Stimulated activated CD8-positive, alpha-beta memory T cell treated with anti-CD3 and anti-CD28 coated beads, Interleukin-2, amount 100 ng/mL, for 1 hour (primary cell): ENCODE measurements at places on chromosomes 2 and 18.

- no peak for DNase-seq
These were observed 54.4 kb upstream of the IL1RL1 start for GRCh38 chr2:102256874-102257462.

DNA sequence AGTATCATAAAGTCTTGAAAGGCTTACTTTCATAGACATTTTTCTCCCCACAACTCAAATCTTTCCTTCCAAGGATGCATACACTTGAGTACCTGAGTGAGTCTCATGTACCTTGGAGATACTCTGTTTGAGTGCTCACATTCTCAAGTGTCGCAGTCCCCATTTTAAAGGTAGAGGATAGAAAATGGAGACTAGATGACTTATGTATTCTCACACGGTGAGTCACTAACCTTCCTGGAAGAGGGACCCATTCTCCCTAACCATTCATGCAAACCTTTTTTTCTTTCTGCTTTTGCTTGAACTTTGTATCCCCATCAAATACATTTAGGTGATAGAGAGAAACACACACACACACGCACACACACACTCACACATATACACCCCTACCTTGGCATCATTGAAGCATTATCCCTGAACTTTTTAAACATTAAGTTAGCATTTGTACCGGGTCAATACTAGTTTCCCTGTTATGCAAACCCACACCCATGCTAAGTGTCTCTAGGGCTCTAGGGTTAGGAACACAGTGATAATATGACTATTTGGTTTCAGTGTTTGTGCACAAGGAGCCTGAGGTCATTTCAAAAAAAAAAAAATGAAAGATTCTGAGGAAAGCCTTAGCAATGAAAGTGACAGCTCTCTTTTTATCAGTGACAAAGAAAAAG, 236.2 kb downstream of the IKZF2 start:
- DNase-seq, result no peak

DNA sequence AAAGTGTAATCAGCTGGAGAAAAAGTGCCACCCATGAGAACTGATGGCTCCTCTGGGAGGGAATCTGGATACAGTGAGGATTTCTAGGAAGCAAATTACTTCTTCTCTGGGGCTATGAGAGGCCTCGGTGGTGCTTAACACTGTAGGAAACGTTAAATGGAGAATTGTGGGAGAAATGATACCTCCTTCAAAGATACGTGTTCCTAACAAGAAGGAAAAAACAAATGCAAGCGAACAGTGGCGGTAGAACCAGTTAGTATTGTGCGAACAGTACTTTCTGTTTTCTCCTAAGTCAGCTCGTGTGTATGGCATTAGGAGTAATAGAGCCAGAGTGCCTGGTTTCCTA, 587 bp upstream of the MTIF2 start:
- no peak for DNase-seq

DNA sequence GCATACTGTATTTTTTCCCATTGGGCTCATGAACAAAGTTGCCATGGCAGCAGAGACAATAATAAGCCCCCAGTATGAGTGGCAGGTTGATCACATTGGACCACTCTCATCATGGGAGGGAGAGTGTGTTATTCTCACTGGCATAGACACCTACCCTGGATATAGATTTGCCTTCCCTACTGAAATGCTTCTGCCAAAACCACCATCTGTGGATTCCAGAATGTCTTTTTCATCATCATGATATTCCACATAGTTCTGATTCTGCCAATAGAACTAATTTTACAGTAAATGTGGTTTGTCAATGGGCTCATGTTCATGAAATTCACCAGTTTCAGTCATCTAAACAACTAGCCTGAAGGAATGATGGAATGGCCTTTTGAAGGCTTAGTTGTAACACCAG, 18.4 kb downstream of the TMEM200C start:
- no peak for DNase-seq

DNA sequence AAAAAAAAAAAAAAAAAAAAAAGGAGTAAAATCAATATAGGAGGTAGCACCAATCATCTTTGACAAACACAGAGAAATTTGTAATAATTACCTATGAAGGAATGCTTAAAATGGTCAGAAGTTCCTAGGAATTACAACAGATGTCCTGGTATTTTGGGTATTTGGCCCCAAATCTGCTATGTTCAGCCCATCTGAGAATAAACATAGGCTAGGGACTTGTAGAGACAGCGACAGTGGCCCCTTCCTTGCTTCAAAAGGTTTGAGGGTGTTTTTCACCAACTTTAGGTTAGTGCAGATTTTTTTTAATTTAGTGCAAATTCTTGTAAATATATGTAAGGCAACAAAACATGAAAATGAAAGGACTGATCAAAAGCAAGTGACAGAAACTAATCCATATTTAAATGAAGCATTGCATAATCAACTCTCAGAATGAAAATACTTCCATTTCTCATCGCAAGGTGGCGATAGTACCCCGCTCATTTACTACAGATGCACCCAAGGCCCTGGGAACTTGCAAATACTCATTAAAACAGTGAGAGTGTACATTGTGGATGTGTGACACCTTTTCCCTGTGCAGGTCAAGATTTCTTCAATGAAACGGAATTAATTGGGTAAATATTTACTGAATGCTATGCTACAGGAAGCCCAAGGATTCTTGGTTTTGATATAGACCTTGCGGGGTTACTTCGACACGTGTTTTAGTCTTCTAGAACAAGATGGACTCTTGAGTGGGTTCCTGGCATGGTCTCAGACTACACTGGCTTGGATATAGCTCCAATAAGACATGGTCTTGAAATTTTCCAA, 44.6 kb downstream of the FAM124B start:
- peak; percentile 19 for DNase-seq

GRCh38 chr2:105885456-105885855, 140.7 kb downstream of the NCK2 start:
- no peak for DNase-seq

- DNase-seq, result no peak
These were observed 83.9 kb upstream of the PKDCC start for GRCh38 chr2:41963661-41964525.

DNA sequence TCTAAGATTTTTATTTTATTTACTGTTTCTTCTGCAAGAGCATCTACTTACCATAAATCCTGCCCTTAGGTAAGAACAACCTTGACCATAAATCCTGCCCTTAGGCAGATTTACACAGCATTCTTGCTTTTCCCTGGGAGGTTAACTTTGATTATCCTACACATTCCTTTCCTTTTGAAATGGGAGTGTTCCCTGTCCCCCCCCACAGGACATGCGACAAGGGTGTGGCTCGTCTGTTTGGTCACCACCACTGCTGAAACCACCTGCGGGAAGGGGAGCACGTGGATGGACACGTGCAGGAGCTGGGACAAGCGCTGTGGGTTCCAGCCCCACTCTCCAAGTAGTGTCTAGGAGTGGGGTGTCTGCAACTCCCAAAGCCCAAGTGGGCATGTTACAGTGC, 239.3 kb upstream of the SP5 start:
- DNase-seq, result no peak

DNA sequence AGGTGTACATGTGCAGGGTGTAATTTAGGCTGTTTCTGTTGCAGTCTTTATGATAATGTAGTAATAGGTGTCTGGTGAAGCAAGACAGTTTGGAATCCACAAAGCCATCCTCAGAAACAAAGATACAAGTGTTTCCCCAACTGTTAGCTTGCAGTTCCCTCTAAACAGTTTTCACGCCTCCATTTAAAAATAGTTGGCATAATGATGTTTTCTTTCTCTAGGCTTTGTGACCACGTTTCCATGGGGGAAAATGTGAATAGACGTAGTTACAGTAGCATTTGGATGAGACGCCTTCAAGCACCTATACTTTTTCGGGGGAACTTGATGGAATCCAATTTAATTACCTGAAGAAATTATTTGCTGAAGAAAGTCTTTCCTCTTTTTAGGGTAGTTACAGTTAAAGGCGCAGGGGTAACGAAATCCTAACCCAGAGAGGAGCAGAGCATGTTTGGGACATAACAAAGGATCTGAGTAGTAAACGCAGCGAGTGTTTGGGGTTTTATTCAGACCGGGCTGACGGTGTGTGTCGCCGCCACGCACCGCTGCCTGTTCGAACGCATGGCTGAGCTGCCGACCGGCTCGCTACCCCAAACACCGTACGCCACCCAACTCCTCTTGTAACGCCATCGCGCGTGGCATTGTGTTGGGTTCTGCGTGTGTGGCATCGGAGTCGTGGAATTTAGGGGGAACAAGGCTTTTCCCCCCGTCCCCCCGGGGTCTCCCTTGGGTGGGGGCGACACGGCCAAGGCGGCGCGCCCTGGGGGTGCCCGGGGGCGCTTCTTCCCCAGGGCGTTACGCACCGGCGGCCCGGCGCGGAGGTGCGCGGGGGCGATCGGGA, 681 bp upstream of the NRP2 start:
- DNase-seq, result no peak

GRCh38 chr2:173153301-173153885, 77.7 kb downstream of the MAP3K20 start:
- no peak for DNase-seq

GRCh38 chr18:27847412-27847811, 329.5 kb downstream of the CDH2 start:
- no peak for DNase-seq

GRCh38 chr2:189261916-189262315, 82.4 kb upstream of the COL5A2 start:
- no peak for DNase-seq

DNA sequence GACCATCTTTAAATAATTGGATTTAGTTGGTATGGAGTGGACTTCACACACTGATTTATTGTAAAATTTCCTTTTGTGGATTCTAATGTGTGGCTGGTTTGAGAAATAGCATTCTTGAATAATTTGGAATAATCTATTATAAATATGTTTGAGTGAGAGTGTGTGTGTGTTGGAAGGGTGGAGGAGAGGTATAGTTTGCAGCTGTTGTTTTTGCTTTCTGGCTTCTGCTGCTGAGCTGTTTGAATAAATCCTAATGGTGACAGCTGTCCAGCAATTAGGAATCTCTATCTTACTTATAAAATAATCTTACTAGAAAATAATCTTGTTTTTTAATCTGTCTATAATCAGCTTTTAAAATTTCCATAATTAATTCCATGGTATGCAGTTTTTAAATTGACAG, 1283.0 kb upstream of the CDH2 start:
- DNase-seq, result no peak

- no peak for DNase-seq
These were observed 4.7 kb downstream of the EFEMP1 start for GRCh38 chr2:55918856-55919255.

DNA sequence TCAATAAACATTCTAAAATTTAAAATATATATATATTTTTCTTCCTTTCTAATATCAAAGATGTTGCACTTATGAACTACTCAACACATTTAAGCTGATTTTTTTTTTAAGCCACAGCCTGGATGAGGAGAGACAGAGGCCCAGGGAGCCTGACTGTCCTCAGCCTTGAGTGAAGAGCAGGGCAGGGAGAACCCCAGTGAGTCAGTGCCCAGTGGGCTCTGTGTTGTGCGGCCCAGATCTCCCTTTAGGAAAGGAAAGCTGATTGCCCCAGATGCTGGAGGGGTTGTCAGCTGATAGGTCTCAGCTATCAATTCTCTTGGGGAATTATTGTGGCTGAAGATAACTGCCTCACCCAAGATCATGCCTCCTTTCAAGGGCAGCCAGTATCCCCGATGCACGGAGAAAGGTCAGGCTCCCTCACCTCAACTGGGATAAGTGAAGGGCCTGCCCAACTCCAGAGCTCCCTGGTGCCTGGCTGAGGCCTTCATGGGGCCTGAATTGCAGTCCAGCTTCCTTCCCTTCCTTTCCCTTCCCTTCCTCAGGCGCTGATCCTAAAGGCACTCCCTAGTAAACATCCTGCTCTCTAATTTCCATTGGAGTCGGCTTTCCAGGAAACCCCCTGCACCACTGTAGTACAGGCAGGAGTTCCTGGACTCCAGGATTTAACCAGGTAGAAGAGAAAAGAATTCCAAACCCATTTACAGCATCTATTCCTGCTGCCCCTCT, 106.9 kb upstream of the ATL2 start:
- no peak for DNase-seq

DNA sequence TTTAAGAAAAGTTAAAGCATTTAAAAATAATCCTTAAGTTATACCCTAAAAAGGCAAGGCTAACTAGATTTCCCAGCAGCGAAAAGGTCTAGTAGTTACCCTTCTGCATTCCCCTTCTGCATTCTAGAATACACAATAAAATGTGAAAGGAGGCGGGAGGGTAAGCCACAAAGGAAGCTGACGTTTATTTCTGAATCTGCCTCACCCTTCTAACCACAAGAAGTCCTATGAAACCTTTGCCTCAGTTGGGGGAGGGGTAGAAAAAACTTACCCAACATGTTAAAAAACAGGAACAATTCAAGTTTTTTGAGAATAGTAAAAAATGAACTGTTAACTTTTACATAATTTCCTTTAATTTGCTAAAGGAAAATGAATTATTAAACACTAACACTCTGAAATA, 11.3 kb downstream of the STK17B start:
- DNase-seq, result no peak

DNA sequence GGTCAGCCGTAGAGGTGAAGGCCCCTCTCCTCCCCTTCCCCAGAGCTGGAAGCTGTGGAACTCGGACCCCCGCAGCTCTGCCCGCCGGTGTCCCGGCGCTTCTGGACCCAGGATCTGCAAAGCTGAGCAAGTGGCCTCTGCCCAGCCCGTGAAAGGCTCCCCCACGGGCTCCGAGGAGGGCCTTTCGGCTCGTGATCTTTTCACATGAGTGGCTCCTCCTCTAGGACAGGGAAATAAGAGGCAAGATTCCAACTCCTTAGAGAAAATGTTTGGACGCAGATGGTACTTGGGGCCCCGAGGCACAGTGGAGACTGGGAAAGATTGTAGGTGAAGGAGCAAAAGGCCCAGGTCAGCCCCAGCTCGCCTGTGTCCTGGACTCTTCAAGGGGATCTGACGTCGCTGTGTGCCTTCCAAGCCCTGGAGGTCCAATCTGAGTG, 48.2 kb upstream of the SP3 start:
- no peak for DNase-seq

DNA sequence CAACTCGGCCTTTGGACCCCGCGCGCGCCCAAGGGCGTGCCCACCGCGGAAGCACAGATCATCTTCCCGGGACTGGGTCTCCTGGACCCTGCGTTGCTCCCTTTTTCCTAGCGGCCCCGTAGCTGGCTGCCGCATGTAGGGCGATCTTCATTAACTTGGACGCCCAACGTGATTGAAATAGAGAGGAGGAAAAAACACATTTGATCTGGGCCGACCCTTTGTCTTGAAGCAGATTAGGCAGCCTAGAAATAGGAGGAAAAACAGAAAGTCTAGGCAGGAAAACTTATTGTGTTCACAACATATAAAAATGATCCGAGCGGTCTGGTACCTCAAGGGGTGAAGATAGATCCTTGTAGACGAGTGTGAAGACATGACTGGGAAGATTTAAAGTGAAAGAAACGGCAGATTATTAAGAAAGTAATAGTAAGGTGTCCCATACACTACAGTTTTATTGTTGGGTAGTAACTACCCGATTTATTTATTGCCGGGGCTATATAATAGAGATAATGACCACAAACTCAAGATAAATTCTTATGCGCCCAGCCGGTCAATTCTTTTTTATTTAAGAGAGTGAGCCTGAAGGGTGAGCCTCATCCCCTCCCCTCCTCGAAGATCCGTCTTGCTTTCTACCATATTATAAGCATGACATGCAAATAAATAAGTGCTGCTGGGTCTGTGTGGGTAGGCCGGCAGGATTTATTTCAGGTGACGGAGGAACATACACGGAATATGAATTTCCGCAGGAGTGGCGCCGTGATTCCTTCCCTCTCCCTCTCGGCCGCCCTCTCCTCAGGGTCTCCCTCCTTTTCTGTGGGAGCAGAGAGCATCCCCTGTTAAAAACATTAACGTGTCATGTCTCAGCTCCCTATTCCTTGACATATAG, 147.4 kb downstream of the MEIS1 start:
- DNase-seq, result no peak

GRCh38 chr2:39275016-39275415, 31.2 kb upstream of the CDKL4 start:
- no peak for DNase-seq
